Amygdala (tissue), 56 donors: ENCODE measurements at places on chromosomes 3 and 15.

DNA sequence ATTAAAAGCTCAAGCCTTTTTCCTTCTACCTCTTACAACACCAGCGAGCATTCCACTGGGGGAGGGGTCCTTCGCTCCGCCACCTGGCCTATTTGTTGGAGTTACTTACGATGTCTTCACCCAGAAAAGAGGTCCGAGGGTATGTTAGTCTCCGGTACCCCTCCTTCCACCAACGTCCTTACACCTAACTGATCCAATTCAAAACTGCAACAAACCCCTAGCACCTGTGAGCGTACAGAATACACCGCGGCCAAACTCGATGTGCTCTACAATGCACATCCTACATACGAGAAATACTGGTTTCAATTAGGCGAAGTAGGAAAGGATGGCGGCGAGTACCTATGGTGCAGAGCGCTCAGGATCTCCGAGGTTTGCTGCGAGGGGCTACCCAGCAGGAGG is 944 bp downstream of the SLITRK3 start:
- no peak for DNase-seq

- no peak for DNase-seq
Observed at GRCh38 chr3:143236226-143236964, 116.8 kb downstream of the CHST2 start.

DNA sequence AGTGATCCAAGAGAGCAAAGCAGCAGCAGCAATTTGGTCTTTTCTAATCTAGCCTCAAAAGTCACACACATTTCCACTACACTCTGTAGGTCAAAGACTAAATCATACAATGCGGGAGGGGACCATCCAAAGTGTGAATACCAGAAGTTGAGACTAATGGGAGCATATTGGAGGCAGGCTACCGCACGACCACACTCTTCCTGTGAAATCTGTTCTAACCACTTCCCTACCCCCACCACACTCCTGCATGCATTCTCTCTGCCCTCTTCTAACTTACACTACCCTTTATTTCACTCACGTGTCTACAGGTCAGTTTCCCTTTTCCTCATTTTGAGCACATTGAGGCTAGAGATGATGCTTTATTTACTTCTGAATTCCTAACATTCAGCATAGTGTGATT is 23.7 kb upstream of the PRTG start:
- no peak for DNase-seq

DNA sequence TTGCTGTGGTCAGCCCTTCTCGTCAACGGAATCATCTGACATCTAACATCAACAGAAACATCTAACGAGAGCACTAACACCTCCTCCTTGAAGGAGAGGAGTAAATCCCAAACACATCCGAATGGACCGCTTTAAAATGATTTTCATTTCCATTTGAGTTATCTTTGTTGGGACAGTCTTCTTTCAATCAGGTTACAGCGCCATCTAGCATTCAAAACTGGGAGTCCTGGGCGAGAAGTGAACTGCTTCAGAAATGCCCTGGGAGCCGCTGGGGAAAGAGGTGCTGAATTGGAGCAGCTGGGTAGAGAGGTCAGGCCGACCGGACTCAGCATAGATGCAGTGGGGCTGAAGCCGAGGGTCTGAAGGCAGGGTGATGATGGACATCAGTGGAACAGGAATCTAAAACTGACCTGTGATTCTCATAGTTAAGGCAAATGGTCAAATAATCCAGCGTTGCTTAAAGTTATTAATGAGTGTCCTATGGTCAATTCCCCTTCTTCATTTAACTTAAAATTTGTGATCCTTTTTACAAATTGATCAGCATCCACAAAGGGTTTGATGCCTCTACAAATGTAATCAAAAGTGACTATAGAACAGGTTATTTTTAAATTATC is 170.0 kb upstream of the NDN start:
- peak; percentile 65 for DNase-seq

GRCh38 chr15:91498749-91499062 is 354.8 kb upstream of the SLCO3A1 start:
- no peak for DNase-seq

DNA sequence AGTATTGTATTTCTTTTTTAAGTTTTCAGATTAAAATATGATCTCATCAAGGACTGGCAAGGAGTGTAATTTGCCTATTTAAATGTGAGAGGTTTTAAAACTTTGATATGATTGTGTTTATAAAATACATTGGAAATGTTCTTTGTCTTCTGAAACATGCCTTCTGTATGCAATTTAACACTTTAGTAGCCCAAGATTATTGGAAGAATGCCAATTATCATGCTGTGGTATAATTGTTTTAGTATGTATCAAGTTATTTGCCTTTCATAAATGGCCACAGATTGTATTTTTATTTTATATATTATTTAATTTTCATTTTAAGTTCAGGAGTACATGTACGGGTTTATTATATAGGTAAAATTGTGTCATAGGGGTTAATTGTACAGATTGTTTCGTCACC is 31.7 kb downstream of the ECT2 start:
- no peak for DNase-seq

DNA sequence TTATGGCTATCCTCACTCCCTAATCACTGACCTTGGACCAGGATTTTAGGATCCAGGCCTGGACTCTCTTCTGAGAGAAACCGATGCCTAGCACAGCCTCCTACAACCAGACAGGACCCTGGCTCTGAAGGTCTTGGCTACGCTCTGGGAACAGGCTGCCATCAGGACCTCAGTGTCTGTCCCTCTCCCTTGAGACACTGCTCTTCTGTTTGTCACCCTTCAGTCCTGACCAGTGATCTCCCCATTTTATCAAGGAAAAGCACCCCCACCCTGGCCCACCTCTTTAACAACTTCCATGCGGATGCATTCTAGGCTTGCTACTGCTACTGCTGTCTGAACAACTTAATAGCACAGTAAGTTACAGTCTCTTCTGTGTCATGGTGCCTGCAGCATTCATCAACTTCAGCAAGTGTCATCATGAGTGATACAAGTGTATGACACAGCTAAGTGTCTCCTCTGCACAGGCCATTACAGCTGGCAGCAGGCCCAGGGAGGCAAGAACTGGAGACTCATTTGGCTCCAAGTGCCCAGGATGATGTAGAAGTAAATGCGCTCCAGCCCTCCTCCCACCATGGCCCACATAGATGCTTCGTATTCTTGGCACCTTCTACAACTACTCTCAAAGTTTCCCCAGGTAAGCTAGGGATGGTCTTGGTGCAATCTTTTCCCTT is 302.4 kb downstream of the EPHB1 start:
- no peak for DNase-seq

DNA sequence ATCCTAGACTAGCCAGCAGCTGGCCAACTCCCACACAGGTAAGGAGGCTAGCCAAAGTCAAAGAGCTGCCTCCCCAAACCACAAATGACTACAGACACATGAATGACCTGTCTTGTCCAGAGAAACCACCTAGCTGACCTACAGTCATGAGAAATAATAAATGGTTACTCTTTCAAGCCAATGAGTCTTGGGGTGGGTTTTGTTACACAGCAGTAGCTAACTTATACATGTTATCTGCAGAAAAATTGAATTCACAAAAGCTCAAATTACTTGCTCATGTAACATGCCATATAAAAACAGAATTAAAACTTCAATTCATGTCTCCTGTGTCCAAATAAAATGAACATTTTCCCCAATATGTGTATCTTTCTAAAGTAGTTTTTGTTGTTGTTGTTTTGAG is 307.4 kb upstream of the NR2F2 start:
- no peak for DNase-seq

GRCh38 chr3:78178740-78179363 is 1139.0 kb downstream of the ROBO2 start:
- DNase-seq: no peak

DNA sequence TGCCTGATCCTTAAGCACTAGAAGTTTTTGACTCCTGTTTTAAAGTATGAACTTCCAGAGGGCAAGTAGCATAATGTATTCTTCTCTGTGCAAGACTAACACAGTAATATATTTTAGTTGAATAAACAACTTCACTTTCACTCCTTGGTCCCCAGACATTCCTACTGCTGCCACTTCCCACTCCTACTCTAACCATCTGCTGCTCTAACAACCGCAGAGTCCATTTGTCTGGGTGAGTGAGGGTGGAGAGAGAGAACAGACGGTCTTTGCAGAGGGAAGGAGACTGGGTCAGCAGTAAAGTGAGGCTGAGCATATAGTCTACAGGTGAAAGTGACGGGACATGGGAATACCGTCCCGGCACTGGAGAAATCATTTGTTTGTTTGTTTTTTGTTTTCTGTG is 301.0 kb upstream of the SLCO3A1 start:
- DNase-seq: no peak

DNA sequence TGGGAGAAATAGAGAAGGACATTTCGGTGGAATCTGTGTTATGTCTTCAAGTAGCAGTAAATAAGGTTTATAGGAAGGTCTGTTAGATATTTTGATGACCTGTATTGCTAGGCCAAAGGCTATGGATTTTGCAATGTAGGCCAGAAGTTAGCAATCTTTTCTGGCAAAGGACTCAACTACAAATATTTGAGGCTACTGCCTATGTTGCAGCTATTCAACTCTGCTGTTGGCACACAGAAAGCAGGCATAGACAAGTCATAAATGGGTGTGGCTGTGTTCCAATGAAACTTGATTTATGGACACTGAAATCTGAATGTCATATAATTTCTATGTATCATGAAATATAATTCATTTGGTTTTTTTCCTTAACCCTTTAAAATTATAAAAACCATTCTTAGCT is 438.7 kb upstream of the C2CD4B start:
- DNase-seq: no peak

GRCh38 chr3:32313723-32314473 is 75.4 kb downstream of the CMTM8 start:
- DNase-seq: no peak

DNA sequence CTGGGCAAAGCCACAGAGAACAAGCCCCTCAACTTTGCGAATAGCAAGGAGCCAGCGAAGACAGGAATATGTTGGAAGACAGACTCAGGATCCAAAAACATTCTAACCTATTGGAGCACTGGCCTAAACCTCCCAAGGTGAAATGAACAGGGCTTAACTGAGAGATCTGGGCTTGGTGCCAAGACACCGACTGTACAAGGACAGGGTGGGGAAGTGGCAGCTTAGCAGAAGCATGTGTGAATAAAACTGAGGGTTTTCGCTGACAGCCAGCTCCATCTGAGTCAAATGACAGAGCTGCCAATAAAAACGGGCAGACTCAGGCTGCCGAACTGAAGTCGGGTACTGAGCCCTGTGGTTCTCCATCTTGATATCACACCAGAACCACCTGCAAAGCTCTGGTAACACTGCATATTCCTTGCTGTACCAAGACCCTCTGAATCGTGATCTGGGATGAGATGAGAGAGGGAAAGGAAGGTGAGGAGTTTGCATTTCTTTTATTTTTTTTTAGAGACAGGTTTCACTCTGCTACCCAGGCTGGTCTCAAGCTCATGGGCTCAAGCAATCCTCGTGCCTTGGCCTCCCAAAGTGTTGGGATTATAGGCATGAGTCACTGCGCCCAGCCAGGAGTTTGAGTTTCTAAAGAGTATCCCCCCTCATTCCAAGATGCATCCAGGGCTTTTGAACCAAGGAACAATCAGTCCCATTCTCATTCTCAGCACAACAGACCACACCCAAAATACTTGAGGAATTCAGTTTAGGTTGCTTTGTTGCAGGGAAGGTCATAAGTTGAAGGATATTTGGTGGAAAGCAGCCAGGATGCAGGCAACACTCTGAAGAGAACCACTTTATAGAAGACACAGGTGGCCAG is 6.0 kb upstream of the PLCB2 start:
- no peak for DNase-seq

DNA sequence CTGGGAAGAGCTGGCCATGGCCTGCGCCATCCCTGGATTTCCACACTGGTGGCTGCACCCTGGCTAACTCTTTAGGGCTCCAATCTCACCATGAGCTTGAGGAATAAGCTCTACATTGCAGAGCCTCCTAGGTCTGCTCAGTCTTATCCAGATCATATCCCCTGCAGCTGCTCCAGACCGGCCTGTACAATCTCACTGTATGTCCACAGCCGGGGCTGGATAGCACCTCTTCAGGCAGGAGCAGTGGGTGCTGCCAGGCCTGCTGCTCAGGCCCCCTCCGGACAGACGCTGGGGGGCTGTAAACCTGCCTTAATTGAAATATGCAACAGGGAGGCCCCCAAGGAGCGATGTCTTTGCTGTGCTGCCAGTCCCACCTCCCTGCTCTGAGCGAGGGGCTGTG is 15.6 kb downstream of the INSYN1 start:
- no peak for DNase-seq

DNA sequence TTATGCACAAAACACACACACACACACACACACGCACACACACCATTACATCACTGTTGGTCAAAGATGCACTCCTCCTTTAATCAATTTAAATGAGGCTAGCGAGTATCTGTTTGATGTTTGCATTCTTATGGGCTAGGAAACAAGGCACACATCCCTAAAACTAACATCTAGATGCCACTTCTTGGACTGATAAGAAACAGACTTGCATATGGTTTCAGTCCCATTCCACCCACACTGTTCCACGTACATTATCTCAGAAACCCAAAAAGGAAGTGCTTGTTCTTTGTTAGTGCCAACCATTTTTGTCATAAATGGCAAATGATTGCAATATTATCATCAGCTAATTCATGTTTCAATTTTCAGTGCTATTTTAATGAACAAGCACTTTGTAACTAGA is 69.5 kb downstream of the CCR1 start:
- no peak for DNase-seq

GRCh38 chr3:31133541-31133940 is 239.1 kb upstream of the GADL1 start:
- DNase-seq: no peak

DNA sequence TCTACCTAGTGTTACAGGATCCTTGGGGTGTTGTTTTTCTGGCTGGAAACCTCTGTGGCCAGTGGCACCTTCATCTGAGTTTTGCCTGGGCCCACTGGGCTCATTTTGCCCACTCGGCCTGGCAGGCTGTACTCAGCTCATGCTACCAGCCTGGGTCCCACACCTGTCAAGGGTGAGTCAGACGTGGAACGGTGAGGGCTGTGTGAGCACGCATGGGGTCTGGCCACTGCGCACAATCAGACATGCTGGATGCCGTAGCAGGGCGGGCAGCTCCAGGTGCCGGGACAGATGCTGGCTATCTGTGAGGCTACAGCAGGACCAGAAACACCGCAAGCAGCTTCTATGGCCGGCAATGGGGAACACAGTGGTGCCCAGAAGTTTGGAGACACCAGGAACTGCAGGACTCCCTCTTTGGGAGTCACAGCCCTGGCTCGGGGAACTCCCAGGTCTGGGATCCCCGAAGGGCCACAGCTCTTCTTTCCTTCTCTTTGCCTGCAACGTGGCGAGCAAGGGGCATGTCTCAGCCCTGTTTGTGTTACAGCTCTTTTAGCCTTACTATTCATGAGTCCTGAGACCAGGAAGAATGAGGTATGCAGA is 35.9 kb upstream of the DNAJC13 start:
- DNase-seq: no peak

- no peak for DNase-seq
Observed at GRCh38 chr3:177777699-177778098, 580.4 kb upstream of the TBL1XR1 start.
